Mesenteric fat pad (tissue), 1 donor: ENCODE measurements at places on chromosomes 6 and 20.

DNA sequence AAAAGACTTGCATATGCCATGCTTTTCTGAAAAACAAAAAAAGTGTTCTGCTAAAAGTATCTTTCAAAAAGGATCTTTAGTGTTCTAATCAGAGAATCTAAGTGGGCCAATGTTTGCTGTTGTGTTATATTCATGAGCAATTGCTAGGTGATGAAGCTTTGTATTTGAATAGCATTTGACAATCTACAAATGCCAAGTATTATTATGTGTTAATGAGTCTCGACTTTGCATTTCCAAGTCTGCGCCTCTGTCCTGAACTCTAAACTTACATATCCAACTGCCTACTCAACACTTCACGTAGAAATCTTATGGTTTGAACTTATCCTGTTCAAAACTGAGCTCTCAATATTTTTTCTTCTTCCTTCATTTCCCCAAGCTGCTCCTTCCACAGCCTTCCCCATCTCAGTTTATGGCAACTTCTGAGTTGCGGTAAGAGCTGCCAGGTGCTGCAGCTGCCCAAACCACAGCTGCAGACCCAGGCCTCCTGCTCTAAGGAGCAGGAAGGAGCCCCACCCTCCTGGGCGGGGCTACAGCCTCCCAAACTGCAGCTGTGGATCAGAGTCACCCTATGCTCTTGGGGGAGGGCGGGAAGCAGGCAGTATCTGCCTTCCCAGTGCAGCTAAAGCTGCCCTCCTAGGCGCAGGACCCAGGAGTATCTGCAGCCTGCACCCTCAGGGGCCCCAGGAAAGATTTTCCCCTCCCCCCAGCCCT lies 16.7 kb upstream of the MAK start:
- no peak for DNase-seq

- DNase-seq, result no peak
Observed at GRCh38 chr20:34834459-34834893, 9.0 kb upstream of the NCOA6 start.

DNA sequence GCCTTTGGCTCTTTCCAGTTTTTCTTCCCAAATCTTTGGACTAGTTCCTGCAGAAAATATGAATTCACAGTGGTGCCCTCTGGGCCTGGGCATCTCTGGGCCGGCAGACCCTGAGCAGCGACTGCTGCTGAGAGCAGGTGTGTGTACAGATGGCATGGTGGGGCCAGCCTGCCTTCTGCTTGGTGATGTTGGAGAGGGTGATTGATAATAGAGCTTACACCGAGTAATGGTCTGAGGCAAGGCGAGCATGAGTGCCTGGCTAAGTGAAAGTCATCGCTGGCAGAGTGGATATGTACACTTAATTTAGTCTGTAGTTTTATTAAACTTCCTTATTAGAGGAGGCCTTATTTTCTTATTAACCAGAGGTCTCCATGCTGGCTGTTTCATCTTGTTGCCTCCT lies 156.9 kb downstream of the CDKAL1 start:
- no peak for DNase-seq

DNA sequence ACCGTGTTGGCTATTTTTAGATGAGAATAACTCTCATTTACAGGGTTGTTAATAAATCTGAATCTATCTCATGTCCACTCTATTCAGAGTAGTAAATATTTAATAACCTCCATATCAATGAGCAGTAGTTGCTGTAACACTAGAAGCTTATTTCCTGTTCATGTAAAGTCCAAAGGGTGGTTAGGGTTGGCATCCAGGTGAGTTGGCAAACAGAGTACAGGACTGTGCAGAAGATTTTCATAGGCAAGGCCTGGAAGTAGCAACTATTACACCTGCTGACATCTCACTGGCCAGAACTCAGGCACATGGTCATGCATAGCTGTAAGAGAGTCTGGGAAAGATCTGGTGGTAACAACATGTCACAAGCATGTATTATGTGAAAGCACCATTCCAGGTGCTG lies 147.5 kb downstream of the PHF3 start:
- DNase-seq, result no peak

DNA sequence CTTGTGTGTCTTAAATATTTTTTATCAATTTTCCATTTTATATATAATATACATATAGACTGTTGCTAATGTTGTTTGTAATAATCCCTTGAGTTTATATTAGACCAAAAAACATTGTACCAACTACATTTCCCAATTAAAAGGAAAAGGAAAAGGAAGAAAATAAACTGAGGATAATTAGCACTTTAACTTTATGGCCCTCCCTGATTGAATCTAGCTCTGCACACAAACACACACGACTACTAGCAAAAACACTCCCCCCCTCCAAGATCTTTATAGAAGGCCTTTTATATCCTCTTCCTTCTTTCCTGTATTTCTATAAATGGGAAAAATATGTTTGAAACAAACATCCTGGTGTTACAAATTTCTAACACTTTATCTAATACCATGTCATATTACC lies 276.8 kb downstream of the NKAIN2 start:
- DNase-seq, result no peak

DNA sequence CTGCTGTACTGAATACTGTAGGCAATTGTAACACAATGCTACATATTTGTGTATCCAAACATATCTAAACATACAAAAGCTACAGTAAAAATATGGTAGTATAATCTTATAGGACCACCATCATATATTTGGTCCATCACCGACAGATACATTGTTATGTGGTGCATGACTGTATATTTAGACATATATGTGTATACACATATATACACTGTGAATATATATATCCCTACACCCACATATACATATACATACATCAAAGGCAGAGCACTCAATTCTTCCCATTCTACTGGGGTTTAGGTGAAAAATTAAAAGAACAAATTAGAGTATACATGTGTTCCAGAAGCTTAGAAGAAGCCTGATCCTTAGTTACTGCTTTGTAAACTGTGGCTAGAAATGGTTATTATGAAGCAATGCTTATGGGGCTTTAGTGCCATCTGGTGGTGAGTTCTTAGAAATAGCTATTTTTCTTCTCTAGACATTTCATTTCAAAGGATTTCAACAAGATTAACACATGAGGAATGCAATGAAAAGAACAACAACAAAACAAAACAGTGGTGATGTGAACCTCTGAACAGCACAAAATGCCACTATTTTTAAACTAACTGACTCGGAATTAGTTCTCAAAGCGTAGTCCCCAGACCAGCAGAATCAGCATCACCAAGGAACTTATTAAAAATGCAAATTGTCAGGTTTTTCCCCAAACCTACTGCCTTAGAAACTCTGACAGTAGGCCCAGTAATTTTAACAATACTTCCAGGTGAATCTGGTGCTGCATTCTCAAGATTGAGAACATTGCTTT lies 38.0 kb downstream of the PKHD1 start:
- no peak for DNase-seq

DNA sequence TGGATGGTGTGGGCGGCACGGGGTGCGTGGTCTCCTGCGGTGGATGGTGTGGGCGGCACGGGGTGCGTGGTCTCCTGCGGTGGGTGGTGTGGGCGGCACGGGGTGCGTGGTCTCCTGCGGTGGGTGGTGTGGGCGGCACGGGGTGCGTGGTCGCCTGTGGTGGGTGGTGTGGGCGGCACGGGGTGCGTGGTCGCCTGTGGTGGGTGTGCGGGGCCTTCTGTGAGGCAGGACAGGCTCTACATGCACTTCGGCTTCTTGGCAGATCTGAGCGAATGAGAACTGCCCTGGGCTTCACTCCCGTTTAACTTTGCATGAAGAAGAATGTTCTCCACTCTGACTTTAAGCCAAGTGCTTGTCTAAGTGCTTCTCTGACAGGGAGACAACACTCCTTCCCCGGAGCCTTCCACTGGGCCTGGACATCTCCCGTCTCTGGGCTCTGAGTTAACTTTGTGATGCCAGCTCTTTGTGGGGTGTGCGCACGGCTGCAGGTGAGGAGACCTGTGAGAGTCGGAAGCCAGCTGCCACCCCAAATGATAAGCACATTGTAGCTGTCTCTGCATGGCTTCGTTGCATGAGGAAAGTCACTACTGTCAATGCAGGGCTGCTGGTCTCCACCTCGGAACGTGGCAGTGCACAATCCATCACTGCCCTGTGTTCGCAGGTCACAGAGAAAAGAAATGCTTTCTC lies 244.8 kb downstream of the DLL1 start:
- peak; percentile 79 for DNase-seq

GRCh38 chr20:9940329-9940728 lies 94.5 kb upstream of the ANKEF1 start:
- DNase-seq, result no peak

DNA sequence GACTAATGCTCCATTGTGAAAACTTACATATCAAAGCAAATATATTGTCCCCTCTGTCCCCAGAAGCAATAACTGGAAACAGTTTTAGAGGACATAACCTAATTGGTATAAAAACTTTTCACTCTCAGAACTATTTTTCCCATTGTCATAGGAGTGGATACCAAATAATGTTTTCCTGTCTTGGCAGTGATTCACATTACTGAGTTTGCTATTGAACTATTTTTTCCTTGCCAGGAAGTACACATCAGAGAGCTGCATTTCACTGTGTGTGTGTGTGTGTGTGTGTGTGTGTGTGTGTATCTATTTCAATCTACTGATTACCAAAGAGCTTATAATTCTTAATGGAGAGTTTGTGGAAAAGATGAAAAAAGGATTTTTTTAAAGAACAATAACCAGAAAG lies 45.4 kb downstream of the AKAP12 start:
- DNase-seq, result no peak

DNA sequence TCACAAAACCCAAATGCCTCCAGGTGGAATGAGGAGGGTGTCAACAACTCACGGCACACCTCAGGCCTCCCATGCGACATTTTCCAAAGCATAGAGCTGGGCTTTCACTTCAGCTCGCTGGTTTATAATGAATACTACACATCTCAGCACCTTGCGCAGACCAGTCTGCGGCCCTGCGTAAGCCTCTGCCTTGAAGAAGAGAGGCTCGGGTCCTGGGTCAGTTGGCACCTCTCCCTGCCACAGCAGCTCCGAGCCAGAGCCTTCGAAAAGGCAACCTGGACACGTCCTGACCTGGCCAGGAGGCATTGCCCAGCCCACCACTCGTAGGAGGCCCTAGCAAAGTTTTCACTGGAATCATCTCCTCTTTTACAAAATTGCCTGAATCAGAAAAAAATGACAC lies 183.0 kb upstream of the AFDN start:
- DNase-seq, result no peak

DNA sequence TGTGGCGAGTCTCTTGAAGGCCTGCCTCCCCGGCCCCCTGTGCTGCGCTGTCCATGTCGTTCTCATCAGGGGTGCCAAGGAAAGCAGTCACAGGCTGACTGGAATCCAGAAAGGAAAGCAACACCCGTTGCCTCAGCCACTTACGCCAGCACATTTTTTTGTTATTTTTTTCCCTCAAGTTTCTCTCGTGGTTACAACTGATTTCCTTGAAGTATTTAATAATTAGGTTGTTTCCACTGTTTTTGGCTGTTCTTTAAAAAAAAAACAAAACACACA lies 17.9 kb upstream of the SLC22A1 start:
- no peak for DNase-seq

DNA sequence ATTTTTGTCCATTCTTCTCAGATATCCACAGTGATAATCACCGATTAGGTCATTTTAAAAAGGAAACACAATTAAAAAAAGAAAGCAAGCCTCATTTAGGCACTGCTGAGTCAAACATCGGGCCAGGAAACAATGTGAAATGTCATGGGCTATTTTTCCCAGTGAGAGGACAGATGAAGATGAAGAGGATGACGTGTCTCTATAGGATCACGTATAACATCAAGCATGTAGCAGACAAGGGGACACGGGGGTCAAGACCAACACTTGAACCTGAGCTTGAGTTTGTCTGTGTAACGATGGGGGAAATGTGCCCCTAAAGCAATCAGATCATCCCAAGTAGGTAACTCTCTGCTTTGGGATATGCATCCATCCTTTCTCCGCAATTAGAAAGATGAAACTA lies 553.2 kb downstream of the CD83 start:
- no peak for DNase-seq

- no peak for DNase-seq
Observed at GRCh38 chr20:47278907-47279348, 77.6 kb downstream of the ZMYND8 start.

GRCh38 chr6:148221196-148221979 lies 121.2 kb upstream of the SASH1 start:
- DNase-seq, result no peak

- DNase-seq, result peak; percentile 12
Observed at GRCh38 chr6:3299221-3299620, 40.5 kb downstream of the PSMG4 start.

DNA sequence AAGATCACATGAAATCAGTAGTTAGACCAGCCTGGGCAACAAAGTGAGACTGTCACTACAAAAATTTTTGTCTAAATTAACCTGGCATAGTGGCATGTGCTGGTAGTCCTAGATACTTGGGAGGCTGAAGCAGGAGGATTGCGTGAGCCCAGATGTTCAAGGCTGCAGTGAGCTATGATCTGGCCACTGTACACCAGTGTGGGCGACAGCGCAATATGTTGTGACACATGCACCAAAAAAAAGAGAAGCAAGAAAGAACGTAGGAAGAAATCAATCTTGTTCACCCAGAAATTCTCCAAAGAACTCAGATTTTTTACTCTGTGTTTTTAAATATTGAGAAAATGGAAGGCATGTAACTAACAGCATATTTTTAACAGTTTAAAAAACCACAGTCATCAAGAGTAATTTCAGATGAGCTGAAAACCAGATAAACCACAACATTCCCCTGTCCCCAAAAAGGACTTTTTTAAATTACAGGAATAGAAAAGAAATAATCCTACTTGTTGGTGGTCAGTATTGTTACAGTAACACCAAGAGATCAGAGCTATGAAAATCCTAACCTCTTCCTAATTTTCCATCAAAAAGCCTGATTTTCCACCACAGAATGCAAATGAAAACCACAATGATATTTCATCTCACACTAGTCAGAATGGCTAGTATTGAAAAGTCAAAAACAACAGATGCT lies 240.2 kb downstream of the KHDC1L start:
- DNase-seq, result no peak

GRCh38 chr6:140846503-140847261 lies 1286.0 kb upstream of the GJE1 start:
- DNase-seq, result no peak

- no peak for DNase-seq
Observed at GRCh38 chr20:50645253-50646068, 45.9 kb downstream of the RIPOR3 start.

GRCh38 chr6:106490030-106490429 lies 129.5 kb downstream of the CRYBG1 start:
- no peak for DNase-seq

DNA sequence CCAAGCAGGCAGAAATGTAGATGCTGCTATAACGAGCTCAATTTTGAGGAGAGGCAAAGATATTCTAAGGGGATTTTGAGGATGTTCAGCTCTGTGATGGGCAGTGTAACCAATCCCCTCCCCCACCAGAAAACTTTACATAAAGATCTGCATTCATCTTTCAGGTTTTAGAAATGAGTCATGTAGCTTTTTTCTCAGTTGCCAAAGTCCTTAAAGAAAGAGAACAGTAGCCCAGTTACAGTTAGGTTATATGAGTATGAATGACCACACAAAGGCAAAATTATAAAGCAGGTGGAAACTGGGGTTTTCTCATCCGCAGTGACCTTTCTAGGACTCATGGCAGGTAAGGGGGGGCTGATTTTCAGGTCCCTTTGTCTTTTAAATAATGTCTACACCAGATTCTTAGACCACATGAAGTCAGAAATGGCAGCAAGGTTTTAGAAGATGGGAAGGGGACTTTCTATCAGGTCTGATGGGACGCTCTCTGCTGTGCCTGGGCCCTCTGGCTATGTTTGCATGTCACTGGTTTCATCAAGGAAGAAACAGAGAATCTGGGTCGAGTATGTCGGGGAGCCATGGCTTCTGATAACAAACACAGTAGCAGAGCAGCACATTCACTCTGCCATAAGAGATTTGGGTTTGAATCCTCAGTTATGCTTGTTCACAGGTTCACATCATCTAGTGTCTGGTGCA lies 94.7 kb downstream of the CLIC5 start:
- DNase-seq, result no peak
